ENCODE measurements at places on chromosomes 7 and 10.

DNA sequence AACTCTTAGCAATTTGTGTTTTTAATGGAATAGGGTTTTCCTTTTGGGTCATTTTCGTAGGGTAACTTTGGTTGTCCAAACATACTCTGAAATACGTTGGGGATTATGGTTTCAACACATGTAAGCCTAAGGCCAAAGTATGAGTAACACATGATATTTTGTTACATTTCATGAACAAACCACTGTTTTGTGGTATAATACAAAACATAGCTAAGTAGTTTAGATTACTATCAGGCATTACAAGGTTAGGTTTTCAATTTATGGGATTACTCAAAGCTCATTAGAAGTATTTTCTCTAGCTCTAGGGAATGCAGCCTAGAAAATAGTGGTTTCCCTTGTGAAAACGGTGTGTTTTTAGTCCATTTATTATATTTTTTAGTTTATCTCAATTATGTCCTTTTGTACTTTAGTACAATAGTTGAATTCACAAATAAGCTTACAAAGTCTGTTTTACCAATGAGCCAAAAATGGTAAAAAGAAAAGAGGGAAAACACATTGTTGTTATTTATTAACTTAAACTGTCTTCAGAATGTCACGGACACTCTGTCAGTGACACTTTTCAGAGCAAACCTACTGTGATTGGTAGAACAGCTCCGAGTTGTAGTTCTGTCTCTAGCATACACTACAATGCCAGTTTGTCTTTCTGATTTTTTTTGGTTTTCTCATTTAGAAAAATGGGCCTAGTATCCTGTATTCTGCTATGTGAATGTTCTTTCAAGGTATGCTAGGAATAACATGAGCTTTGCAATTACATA is 473.7 kb downstream of the SUGCT start:
- DNase-seq, result no peak

GRCh38 chr10:87928996-87929395 is 65.6 kb downstream of the PTEN start:
- DNase-seq, result no peak

DNA sequence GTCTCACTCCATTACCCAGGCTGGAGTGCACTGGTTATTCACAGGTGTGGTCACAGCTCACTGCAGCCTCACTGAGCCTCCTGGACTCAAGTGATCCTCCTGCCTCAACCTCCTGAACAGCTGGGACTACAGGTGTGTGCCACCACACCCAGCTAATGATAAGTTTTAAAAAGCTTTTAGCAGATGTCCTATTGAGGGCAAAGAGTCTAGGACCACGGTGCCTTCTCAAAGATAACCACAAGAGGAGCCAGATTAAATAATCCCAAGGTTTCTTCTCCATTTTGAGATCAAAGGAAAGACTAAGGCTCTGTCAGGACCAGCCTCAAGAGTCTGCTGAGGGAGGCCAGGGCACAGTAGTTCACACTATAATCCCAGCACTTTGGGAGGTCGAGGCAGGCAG is 4.7 kb downstream of the ATP5MF start:
- no peak for DNase-seq

GRCh38 chr7:112036071-112036470 is 170.1 kb downstream of the DOCK4 start:
- no peak for DNase-seq

DNA sequence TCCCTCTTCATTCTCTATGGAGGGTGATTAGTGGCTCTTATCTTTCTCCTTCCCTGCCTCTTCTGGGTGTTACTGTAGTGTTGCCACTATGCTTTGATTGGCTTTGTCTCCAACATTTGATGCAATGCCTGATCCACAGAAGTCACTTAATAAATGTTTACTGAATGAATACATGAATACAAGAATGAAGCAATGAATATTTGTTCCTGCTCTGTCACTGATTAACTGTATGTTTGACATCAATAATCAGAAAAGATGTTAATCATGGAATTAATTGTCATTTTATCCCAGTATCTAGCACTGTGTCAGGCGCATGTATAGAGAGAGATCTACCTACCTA is 4.3 kb downstream of the ANK3 start:
- no peak for DNase-seq

DNA sequence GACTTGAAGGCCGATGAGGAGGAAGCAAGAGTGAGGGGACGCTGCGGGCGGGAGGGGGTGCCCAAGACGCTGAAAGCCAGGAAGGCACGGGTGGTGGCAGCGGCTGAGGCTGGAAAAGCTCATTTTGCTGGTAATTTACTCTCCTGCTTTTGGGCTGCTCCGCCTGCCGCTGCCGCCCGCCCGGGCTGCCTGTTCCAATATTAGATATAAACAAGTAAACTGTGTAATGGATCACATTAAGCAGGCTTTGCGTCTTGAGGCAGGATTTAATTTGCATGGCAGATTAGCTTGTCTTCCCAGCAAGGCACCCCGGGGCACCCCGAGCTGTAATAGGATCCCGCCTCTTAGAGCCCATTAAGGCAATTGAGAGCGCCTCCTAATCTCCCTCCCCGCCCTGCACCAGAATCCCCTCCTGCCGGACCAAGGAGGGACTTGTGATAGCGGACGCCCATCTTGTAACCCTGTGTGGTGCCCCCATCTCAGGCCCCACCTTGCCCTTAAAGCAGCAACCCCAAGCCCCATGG is 46.1 kb upstream of the SLF2 start:
- DNase-seq, result no peak

DNA sequence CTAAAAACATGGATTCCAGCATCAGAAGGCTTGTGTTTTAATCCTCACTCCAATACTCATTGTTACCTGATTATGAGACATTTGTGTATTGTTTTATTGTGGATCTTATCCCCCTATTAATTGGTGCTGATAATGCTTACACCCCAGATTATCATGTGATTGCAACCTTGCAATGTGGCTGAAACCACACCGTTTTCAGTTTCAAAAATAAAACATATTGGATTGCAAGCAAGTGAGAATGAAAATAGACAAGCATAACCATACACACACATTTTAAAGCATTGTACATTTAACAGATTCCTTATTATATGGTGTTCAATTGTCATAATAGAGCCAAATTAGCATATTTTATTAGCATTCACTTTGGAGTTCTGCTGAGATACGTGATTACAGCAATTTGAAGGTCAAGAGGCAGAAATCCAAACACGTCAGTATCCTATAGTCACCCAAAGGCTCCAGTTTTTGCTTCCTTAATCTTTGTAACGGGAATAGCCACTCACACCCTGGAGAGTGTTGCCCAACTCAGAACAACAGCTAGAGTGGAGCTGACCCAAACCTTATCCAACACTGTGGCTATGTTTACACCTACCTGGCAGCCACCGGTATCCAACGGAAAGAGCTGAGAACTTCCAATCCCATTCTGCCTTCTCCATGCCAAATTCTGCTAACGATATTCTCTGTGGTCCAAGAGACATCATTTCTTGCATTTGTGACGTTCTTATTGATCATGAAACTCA is 317.1 kb upstream of the KLF6 start:
- DNase-seq, result no peak

- no peak for DNase-seq
Observed at GRCh38 chr10:79344502-79345195, 2.6 kb upstream of the PPIF start.

GRCh38 chr10:5507649-5508131 is 8.3 kb upstream of the CALML5 start:
- DNase-seq, result no peak

GRCh38 chr7:24866004-24866615 is 108.8 kb upstream of the GSDME start:
- DNase-seq, result peak; percentile 62

DNA sequence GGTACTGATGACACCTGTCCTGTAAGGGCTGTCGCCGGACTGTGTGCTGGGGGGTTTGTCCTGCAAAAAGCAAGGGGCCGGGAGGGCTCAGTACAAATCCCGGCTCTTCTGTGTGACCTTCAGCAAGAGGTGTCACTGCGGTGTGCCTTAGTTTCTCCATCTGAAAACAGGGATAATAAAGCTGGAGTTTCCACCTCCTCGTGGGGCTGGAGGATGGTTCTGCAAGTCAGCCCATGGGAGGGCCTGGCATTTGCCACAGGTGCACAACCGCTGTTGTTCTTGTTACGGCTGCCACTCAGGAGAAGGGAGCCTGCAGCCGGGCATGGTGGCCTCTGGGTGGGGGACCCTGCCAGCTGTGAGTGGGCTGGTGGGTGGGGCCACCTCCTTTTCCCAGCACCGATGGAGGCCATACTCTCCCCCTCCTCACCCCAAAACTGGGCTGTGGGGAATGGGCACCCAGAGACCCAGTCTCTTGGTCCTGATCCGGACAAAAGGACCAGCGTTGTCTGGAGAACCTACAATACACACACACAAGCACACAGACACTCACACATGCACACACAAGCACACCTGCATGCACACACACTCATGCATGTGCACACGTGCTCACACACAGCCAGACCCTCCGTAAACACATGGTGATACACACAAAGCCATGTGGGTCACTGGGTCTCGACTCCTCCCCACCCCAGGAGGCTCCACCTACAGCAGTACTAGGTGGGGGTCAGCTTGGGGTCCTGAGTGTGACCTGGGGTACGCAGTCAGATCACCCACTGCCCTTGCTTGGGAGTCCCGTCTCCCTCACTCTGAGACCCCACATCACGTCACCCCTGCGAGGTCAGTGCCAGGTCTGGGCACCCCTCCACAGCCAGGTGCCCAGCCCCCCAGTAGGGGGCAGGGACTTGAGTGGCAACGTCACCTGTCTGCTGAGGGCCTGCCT is 34.1 kb downstream of the ELFN1 start:
- DNase-seq, result no peak

GRCh38 chr10:61905837-61906561 is 4.5 kb downstream of the ARID5B start:
- no peak for DNase-seq

DNA sequence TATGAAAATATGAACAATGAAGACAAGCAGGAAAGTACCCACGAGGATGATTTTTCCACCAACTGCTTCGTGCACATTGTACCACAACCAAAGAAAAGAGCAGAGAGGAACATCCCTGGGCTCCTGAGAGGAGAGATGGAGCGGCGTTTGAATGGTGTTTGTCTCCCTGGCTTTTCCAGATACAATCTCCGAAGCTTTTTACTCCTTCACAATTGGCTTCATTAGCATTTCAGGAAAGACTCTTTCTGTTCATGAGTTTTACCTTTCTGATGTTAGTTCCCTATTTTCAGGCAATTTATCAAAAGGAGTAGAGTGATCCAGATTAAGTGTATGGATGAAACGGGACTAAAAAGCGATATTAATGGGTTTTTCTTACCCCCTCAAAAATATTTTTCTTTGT is 49.3 kb downstream of the LYZL2 start:
- DNase-seq, result no peak

DNA sequence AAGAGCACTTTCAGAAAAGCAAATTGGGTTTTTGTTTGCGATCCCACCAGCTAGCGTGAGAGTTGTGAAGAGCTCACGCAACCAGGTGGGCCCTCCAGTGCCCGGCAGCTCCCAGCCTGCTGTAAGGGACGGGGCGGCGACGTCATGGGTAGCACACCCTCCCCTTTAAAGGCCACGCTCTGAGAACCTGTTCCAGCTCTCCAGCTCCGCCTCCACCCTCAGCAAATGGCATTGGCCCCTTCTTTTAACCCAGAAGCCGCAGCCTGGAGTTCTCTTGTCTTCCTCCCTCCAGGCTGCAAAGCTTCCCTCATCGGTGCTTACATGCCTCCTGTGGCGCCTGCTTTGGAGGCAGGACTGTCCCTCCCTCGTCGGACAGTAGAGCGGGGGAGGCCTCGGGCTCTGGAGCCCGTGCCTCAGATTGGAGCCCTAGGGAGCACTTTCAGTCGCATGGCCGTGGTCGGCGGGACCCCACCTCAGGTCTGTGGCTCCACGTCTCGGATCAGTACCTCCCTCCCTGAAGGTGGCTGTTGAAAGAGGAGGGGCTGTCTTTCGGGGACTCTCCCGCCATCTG is 32.9 kb downstream of the WIPI2 start:
- DNase-seq, result no peak

DNA sequence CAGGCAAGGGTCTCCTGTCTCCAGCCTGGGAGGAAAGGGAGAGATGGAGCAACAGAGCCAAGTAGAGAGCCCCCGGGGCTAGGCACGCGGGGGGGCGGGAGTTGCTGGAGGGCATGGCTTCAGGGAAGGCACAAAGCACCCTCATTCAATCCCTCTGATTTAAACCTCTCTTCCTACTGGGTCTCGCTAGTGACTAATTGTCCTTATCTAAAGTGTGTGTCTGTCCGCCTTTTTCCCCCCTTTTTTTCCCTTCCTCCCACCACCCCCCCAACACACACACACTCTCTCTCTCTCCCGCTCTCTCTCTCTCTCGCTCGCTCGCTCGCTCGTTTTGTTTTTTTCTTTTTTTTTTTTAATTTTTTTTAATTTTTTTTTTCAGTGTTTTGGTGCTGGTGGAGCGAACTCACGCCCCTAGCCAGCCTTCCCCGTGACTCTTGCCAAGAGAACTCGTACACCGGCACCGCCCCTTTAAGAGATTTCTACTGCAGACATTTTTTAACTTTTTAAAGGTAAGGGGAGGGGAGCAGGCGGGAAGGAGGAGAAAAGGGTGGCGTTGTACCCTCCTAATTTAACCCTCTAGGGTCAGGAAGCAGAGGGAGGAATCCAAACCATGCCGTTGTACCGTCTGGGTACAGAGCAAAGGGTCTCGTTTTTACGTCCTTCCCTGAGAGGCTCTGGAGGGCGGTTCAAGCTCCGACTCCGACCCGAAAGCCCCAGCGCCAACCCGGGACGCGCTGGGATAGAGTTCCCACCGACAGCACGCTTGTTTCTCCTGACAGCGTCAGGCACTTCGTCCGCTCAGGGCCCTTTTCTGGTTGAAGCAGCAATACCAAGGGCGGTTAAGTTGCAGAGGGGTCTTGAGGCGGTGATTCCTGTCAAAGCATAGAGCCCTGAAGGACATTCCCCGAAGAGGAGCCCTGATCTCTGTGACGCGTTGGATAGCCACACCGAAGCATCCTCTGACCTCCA is at the start of gene HPSE2:
TSS of gene HPSE2 (minus strand) at position 195 of the 969 bp plus-strand sequence.
- DNase-seq, result no peak

DNA sequence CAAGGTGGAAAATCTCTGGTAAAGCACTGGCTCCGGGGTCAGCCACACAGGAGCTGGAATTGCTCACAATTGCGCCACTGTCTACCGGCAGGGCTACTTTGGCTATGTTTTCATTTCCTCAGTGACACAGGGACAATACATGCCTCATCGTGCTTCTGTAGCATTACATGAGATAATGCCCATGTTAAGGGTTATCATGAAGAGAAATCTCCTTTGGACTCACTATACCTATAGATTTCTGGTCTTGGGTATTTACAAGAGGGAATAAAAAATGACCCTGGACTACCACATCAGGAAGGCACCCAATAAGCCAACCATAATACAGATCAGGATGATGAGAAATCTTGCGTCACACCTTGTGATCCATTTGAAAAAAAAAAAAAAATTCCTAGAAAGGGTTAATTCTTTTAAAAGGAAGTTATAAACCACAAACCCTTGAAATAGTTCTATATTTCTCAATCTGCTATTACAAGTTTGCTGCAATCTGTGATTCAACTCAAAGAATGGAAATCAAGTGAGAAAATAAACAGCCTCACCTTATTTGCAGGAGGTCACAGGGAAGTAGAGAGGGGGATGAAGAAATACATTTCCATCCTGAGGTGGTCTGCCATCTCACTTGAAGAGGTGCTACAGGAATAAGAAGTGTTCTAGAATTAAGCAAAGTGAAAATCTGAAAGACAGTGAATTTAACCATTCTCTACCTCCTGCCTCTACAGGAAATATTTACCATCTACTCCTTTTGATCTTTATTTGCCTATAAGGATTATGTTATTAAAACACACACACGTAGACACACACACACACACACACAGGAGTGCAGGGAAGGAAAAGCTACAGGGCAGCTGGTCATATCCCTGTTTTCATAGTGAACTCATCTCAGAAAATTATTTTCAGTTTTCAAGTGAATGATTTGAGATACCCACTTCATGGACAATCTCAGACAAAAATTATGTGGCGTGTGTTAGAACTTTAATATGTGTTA is 231.3 kb upstream of the CELF2 start:
- DNase-seq, result no peak

Measured in stimulated activated CD4-positive, alpha-beta T cell treated with anti-CD3 and anti-CD28 coated beads, Interleukin-1b, Interleukin-23, amount 100 ng/mL, for 48 hours (primary cell).